Endothelial cell of umbilical vein (primary cell): ENCODE measurements at places on chromosomes 12 and 14. TPM values are rescaled to one million over a fixed set of nuclear protein-coding genes. Genes with fewer than 3 reads are reported as not detected.

DNA sequence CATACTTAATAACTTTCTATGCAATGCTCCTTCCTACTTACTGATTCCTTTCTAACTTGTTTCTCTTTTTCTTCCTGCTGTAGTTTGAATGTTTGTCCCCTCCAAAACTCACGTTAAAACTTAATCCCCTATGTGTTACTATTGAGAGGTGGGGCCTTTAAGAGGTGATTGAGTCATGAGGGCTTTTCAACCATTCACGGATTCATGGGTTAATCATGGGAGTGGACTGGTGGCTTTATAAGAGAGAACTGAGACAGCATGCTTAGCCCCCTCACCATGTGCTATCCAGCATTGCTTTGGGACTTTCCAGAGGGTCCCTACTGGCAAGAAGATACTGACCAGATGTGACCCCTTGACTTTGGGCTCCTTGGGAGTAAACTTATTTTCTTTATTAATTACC, 66.0 kb upstream of the TRIM9 start:
- no peak for DNase-seq

- DNase-seq: no peak
Measured at GRCh38 chr12:2354151-2354991, 301.6 kb downstream of the CACNA1C start.

- DNase-seq: no peak
Measured at GRCh38 chr14:23729720-23730387, 93.7 kb downstream of the DHRS2 start.

GRCh38 chr12:95997911-95998510, 1.9 kb upstream of the HAL start:
- no peak for DNase-seq

TBK1 gene
- total RNA-seq: 27.7 and 28.9 TPM in 2 replicates

DNA sequence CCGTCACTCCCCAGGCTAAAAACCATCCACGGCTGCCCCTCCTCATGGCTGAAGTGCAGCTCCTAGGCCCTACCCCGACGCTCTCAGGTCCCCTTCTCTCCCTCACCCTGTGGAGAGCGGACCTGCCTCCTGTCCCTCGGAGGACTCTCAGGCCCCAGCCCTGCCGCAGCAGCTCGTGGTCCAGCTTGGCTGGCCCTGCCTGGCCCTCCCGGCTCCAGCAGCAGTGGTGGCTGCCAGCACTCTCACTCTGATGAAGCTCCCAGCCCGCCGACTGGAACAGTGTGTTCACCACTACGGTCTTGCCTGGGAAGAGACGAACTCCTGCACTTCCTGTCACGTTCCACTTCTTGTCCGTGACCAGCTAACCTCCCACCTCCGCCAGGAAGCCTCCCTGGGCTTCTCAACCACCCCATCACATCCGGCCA, 11.1 kb downstream of the BAG5 start:
- DNase-seq: no peak

GRCh38 chr12:20205854-20206253, 162.5 kb upstream of the PDE3A start:
- peak; percentile 24 for DNase-seq

APOF gene
- total RNA-seq: not detected in 2 replicates

DNA sequence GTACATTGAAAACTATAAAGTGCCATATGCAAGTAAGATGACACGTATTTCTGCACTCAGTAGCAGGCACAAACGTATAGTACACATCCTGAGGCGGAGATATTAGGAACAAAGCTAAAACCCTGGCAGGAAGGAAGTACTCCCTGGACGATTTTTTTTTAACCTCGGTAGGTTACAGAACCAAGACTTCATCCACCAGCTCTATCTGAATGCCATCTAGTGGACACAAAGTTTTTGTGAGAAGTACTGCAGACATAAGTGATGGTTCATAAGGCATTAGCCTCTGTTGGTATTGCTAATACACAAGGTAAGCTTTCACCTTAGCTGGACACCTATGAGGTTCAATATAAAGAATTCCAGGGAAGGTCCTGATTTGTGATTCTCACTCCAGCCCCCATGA, 83.0 kb upstream of the CCDC196 start:
- peak; percentile 27 for DNase-seq

TPPP2 gene
- total RNA-seq: not detected in 2 replicates

- DNase-seq: no peak
Measured at GRCh38 chr14:103418481-103418818, 33.2 kb downstream of the MARK3 start.

DNA sequence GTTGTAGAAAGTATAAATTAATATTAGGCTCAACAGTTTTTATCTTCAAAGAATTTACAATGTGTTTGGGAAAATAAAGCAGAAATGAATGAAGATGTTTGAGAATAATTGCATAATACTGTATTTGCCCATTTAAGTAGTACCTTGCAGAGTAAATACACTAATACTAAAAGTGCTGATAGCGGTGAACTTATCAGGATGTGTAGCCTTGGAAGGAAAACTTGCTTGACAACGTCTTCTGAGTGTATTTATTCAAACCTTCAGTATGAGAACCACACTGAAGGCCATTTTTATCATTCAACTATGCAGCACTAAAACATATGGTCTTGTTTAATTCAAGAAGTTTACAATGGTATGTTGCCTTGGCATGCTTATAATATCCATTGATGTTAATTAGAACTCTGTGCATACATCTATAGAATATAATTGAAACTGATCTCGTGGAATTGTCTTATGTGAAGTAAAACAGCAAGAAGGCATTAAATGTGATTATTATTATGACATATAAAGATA, 41.3 kb downstream of the MSRB3 start:
- DNase-seq: no peak

HPD gene
- not detected in 2 replicates for total RNA-seq

DNA sequence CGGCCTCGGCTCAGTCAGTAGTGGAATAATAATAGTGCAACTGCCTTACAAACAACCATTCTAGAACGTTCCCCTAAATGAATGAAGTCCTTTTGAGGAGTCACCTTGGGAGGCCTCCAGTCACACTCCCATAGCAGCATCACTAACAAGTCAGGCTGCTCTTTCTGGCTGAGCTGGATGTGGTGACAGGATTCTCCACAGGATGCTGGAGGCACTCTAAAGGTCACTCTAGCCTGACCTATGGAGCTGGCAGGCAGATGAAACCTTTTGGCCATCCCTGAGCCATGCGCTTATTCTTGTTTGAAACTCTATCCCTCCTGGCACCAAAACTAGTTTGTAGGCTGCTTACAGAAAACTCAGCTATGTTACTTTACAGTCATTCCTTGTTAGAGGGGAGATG, 17.9 kb upstream of the TFCP2 start:
- DNase-seq: no peak

GLIPR1L2 gene
- total RNA-seq: not detected in 2 replicates

TRPV4 gene
- 8.8 and 12.3 TPM in 2 replicates for total RNA-seq

FAM222A gene
- total RNA-seq: 0.69 and 1.7 TPM in 2 replicates

- no peak for DNase-seq
Measured at GRCh38 chr14:104136472-104137296, 1.7 kb upstream of the KIF26A start.

GRCh38 chr12:92585115-92585727, 117.6 kb upstream of the PLEKHG7 start:
- DNase-seq: no peak

FSCB gene
- total RNA-seq: not detected in 2 replicates

DNA sequence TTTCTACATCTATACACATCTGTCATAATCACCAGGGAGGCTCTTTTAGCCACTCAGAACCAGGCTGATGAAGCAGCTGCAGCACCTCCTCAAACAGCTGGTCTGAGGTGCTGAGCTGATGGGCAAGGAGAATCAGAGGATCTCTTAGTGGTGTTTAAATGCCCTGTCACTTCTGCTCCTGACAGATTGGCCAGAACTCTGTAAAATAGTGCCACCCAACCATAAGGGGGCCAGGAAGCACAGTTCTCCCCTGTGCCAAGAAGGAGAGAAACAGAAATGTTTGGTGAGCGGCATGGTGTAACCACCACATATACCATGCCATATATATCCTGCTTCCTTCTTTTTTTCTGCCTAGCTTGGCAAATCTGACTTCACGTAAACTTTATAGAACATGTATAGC, 12.8 kb downstream of the SOCS2 start:
- no peak for DNase-seq

- no peak for DNase-seq
Measured at GRCh38 chr14:85325134-85326017, 204.6 kb upstream of the FLRT2 start.

KRT4 gene
- total RNA-seq: not detected in 2 replicates

CHMP4A gene
- total RNA-seq: 39.7 and 40.9 TPM in 2 replicates

HOXC11 gene
- total RNA-seq: not detected in 2 replicates

SERPINA1 gene
- not detected in 2 replicates for total RNA-seq

DNA sequence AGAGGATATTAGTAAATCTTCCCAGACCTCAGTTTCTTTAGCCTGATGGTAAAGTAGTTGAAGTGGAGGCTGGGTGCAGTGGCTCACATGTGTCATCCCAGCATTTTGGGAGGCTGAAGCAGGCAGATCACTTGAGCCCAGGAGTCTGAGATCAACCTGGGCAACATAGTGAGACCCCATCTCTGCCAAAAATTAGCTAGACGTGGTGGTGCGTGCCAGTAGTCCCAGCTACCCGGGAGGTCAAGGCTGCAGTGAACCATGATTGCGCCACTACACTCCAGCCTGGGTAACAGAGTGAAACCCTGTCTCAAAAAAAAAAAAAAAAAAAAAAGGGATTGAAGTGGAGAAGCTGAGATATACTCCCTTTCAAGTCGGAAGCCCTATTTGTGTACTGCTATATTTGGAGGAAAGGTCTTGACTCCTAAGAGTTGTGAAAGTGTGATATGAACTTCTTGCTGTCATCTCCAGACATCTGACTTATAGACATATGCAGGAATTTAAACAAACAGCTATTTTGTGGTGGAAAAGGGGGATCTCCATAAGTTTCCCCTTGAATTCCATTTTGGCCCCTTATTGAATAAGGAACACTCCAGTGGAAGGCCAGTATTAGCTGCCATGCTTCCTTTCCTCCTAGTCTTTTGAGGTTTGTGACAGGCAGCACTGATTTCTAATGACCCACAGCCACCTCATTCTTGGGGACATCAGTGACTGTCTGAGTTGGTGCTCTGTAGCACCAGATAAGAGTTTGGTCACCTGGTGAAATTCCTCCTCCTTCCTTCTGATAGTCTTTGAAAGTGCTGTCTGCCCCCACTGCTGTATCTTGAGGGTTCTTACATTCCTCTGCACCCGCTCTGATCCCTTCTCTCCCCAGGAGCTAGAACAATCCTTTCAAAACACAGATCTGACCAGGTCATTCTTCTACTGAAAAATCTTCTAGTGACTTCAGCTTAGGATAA, 7.4 kb downstream of the ELK3 start:
- DNase-seq: peak; percentile 13

DNA sequence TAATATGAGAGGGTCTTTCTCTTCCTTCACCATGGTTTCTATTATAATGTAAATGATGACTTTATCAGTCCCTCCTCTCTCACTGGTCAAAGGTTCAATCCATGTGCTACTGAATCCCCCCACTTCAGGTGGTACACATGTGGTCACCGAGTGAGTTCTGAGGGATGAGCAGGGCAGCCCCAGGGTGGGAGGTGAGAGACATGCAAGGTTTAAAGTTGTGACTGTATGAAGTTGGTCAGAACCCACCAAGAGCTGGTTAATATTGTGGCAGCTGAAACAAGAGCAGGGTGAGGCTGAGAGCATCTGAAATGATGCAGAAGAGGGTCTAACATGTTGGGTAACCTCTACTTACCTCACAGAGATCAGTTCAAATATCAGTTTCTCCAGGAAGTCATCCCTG, 444.7 kb upstream of the FBXO33 start:
- DNase-seq: no peak
